ENCODE measurements at places on chromosomes 6 and 20.

GRCh38 chr6:70707893-70708292, 40.2 kb downstream of the SMAP1 start:
- DNase-seq = no peak

DNA sequence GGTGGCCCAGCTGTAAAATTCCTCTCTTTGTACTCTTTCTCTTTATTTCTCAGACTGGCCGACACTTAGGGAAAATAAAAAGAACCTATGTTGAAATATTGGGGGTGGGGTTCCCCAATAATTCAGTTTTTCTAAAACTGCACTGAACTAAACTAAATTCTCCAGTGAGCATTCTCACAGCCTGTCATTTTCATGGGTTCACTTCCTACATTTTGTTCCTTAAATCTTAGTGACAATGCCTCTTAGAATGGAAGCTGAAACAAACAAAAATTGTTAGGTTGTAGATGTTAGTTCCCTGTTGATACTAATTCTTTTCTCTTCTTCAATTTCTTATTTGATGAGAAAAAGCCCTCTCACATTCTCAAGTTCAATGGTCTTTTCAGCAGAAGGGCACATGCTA, 35.8 kb upstream of the IFNGR1 start:
- DNase-seq = no peak

DNA sequence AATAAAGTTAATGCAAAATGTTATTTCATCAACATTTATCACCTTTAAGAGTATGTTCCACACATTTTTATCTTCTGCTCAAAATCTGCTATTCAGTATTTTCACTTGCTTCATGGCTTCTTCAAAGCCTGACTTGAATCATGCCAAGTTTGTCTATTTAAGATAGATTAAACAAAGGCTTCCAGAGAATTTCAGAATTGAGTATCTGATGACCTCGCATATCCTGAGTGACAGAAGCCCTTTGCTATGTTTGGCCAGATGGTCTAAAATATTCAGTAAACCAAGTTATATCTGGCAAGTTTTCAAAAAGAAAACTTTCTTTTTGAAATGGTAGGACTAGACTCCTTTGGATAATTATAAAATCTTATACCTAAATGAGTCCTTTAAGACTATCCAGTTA, 348.9 kb upstream of the KCNQ5 start:
- no peak for DNase-seq

DNA sequence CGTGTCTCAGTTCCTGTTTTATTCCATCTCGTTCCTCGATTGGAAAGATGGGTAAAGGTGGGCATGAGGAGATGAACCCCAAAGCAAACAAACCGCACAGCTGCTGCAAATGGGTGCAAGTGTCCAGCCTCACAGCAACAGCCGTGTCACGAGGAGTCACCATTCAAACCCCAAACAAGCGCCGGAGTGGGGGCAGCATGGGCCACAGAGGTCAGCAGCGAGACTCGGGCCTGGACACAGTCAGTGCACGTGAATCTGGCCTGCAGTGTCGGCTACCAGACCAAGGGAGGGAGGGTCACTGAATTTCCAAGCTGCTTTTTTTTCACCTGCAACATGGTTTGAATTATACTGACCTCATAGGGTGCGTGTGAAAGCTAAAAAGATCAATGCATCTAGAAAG, 63.5 kb downstream of the EZR start:
- DNase-seq = no peak

DNA sequence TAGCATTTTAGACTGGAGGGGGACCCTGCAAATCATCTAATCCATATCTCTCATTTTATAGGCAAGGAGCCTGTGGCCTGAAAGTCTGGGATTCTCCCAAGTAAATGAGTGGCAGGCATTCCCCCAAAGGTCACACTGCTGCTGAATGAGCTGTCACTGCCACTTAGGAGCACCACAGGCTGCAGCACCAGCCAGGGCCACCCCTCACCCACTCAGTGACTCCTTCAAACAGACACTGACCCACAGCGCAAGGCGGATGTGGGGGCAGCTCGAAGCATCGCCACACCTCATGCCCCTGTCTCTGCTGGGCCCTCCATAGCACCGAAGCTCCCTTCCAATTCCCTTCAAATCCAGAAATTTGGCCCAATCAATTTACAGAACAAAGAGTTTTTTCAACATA, 119.9 kb upstream of the ARID1B start:
- no peak for DNase-seq

DNA sequence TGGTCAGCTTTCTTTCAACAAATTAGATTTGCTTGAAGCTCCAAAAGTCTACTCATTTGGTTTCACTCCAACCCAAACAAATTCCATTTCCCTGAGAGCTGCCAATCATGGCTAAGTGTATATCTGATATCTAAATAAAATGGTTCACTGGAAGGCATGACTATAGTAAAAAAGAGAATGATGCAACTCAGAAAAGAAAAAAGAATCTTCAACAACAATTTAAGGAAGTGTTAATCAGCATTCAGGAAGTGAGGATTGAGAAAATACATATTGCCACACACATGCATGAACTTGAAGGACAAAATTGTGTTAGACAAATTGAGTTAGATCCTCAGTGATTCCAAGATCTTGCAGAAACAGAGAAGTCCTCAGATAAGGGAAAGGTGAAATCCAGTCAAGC, 972.9 kb upstream of the FLRT3 start:
- no peak for DNase-seq

- no peak for DNase-seq
Measured at GRCh38 chr6:166354965-166355364, 12.6 kb upstream of the SFT2D1 start.

- DNase-seq = no peak
Measured at GRCh38 chr6:150435832-150436231, 67.0 kb downstream of the IYD start.

- DNase-seq = no peak
Measured at GRCh38 chr6:35427851-35428321, 24.3 kb upstream of the FANCE start.
